ENCODE measurements at places on chromosomes 12 and 14.

DNA sequence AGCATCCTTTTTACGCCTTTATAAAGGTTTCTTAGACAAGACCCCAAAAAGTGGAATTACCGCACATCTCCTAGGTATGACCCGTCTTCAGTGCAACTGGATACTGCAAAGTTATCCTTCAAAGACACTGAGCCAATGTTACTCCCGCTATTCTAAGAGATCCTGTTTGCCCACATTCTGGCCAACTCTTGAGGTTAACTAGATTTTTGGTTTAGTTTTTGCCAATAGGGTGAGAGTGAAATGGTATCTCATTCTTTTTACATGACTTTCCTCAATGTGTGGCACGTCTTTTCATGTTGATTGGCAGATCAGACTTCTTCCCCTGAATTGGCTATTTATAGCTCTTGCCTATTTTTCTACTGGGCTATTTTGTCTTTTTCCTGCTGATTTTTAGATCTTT, 347.2 kb downstream of the MED13L start:
- no peak for DNase-seq

DNA sequence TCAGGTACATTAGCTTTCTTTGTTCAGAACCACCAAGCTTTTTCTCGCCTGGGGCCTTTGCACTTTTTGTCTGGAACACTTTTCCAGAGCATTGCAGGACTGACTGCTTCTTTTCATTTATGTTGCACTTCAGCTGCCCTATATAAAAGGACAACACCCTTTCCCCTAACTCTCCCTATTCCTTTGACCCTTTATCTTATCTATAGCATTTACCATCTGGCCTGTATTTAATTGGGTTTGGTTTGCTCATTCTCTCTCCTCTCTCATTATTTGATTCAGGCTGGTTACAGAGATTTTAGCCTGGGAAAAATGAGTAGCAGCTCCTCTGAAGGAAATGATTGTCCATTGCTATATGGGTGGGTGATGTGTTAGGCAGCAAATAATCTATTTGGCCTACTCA, 165.4 kb downstream of the KICS2 start:
- DNase-seq, result no peak

- DNase-seq, result no peak
These were observed 50.3 kb downstream of the ESRRB start for GRCh38 chr14:76426161-76426696.

DNA sequence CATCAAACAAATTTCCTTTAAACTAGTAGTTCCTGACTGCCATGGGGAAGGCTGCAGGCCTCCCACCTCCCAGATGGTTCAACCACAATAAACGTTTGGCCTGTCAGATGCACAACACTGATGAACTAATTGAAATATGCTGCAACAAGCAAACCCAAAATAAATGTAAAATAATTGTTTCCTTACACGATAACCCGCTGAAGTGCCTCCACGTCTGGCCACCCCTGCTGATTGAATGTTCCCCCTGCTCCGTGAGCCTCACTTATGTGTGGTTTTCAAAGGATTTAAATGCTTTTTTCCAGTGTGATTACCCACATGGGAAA, 8.4 kb downstream of the PITPNM2 start:
- no peak for DNase-seq

- no peak for DNase-seq
These were observed 102.5 kb upstream of the ARID2 start for GRCh38 chr12:45626965-45627364.

DNA sequence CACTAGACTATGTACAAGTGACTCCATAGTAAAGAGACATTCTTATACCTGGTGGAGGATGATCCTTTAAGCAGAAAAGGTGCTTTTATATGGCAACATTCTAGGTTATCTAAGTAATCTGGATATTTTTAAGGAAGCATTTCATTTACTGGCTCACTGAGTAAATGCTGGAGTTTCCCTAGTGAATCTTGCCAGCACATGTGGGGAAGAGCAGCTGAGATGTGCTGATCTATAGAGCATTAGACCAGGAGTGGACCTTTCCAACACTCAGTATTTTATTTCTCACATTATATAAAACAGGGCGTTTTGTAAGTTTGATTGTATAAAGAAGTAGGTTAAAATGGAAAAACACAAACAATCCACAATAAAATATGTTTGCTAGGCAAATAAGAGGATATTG, 478.5 kb downstream of the ATP23 start:
- DNase-seq, result no peak

DNA sequence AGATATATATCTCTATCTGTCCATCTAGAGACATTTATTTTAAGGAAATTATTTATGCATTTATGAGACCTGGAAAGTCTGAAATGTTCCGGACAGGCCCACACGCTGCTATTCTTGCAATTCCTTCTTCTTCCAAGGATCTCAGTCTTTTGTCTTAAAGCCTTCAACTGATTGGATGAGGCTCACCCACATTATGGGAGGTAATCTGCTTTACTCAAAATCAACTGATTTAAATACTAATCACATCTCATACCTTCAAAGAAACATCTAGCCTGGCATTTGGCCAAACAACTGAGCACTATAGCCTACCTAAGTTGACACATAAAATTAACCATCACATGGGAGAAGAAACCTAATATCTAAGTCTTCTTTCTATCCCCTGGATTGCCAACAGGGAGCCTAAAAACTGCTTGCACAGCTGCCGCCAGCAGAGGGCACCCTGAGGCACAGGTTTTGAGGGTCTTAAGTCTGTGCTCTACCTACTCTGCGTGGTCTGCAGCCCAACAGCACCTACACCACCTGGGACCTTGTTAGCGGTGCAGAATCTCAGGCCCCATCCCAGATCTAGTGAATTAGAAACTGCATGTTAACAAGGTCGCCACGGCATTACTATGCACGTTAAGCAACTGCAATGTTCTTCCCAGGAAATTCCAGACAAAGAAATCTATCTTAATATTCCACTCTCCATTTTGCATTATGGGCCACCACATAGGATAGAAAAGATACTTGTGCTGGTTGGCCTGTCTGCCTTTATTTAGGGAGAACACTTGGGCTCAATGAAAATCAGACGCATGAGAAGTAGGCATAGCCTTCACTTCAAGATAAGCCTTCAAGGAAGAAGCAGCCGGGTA, 249.7 kb downstream of the FOXG1 start:
- no peak for DNase-seq

DNA sequence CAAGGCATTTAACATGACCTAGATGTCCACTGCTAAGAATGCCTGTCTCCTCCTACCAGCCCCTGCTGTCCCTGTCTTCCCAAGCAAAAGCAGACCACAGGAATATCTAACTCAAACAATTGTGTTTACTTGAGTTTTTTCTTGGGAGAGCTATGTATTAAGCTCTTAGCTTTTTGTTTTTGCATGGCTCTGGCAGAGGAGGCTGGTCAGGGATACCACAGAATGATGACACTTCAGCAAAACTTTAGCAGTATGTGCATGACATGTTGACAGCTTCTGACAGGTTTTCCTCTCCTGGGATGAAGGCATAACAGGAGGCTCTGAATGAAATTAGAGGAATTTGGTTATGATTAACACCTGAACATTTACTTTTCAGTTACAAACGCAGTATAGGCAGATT, 6.9 kb downstream of the TMBIM6 start:
- no peak for DNase-seq

GRCh38 chr14:35986219-35986573, 160.1 kb downstream of the BRMS1L start:
- DNase-seq, result no peak

- DNase-seq, result no peak
These were observed 107.4 kb downstream of the TSHR start for GRCh38 chr14:81062816-81063215.

- no peak for DNase-seq
These were observed 75.8 kb downstream of the RIN3 start for GRCh38 chr14:92589213-92589852.

GRCh38 chr14:65225299-65226159, 123.2 kb upstream of the MAX start:
- no peak for DNase-seq

GRCh38 chr14:54621686-54622085, 54.8 kb downstream of the SAMD4A start:
- DNase-seq, result no peak

DNA sequence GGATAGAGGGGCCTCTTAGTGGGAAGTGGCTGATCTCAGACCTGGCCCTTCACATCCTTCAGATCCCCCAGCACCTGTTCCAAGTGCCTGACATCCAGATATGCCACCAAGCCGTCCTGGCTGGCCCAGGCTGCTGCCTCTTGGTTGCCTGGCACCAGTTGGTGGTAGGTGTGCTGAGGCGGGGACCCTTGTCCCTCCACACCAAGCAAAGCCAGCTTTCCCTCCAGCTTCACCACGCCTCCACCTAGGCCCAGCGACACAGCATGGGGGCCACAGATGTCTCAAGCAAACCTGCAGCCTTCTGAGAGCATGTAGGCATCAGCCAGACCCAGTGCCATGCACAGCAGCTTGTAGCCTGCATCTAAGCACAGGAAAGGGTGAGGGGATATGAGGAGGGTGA, 3.5 kb upstream of the CD63 start:
- DNase-seq, result no peak

GRCh38 chr14:102342238-102342637, 20.5 kb downstream of the CINP start:
- no peak for DNase-seq

GRCh38 chr12:60259225-60259624, 663.4 kb downstream of the SLC16A7 start:
- DNase-seq, result no peak

DNA sequence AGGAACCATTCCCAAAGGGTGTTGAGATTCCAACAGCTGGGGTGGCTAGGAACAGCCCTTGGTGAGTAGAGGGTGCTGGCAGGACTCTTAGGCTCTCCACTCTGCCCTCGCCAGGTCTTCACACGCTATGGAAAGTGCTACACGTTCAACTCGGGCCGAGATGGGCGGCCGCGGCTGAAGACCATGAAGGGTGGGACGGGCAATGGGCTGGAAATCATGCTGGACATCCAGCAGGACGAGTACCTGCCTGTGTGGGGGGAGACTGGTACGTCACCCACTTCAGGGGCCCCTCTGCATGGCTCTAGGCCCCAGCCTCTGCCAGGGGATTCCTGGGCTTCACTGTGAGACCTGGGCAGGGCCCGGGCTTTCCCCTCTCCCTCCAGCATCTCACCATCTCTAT, 8.0 kb upstream of the SMARCD1 start:
- no peak for DNase-seq

- DNase-seq, result no peak
These were observed 195.9 kb upstream of the PLEKHG7 start for GRCh38 chr12:92506891-92507290.

- no peak for DNase-seq
These were observed 179.3 kb upstream of the ALG10B start for GRCh38 chr12:38137287-38137686.

GRCh38 chr12:116906285-116906684, 4.5 kb upstream of the FBXW8 start:
- no peak for DNase-seq

GRCh38 chr12:121812921-121813896, 9.4 kb downstream of the SETD1B start:
- DNase-seq, result no peak

GRCh38 chr12:95943330-95943842, at the start of gene AMDHD1:
AMDHD1 (plus strand) TSS chr12:95943331; CDS start chr12:95943399, 68 bp downstream.
- no peak for DNase-seq

- no peak for DNase-seq
These were observed 9.3 kb upstream of the ATP2B1 start for GRCh38 chr12:89717759-89718523.

DNA sequence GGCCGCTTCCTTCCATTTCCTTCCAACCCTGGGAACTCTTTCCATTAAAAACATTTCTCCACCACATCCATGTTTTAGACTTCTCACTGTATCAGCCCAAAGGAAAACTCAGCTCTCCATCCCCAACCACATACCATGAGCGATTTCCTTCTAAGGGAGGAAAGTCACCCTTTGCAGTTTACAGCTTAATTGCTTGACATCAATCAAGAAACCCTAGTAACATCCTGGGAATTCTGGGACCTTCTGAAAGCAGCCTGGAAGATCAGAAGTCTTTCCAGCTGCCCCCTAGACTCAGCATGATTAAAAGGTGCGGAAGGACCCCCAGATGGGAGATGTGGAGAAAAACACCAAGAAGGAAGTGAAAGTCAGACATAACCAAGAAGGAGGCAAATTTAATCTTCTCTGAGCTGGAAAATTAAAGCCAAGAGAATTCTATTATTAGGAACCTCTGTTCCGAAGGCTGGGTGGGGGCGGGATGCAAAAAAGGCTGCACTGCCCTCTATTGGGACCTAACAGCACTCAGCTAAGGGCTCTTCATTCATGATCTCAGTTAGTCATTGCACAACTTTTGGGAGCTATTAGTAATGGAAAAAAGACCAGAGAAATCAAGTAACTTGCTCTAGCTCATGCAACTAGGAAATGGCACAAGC, 73.3 kb upstream of the PLXNC1 start:
- DNase-seq, result peak; percentile 71

GRCh38 chr14:59333668-59334067, 131.5 kb downstream of the GPR135 start:
- DNase-seq, result peak; percentile 76

GRCh38 chr12:64825143-64826021, 935 bp downstream of the TBC1D30 start:
- DNase-seq, result no peak

DNA sequence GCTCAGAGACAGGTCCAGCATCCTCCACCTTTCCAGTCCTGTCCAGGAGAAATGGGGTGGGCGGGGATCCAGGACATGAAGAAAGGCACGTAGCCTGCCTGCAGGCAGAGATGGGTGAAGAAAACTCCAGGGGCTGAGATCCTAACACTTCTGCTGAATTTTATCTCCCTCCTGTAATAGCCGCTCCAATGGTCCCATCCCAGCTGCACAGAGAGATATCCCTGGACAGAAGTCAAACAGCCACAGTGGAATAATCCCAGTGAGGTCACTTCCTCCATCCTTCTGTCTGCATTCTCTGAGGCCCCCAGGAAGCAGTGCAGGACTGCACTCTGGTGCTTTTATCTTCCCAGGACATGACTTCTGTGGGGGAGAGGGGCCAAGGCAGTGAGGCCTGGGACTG, 26.3 kb downstream of the KRT18 start:
- no peak for DNase-seq

DNA sequence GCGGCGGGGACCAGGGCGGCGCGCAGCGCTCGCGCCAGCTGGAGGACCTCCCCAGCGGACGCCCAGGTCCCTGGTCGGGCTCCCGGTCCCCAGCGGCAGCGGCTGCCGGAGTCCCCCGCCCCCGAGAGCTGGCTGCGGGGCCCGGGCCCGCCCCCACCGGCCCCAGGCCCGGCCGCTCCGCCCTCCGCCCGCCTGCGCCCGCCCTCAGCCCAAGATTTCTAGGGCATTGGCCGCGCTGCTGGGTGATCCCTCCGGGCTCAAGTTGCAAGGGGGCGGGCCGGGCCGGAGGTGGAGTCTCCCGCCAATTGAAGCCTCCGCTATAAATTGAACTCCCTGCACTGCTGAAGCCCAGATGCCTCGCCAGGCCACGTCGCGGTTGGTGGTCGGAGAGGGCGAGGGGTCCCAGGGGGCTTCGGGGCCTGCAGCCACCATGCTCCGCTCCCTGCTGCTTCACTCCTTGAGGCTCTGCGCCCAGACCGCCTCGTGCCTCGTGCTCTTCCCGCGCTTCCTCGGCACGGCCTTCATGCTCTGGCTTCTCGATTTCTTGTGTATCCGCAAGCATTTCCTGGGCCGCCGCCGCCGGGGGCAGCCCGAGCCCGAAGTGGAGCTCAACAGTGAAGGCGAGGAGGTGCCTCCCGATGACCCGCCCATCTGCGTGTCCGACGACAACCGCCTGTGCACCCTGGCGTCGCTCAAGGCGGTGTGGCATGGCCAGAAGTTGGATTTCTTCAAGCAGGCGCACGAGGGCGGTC, at the start of gene DIO3:
Gene DIO3 (plus strand): TSS at position 351 of the 752 bp plus-strand sequence.
- no peak for DNase-seq

- DNase-seq, result no peak
These were observed 56.1 kb upstream of the YARS2 start for GRCh38 chr12:32811686-32812392.
